ENCODE measurements at places on chromosomes 6 and 20. TPM values are rescaled to one million over a fixed set of nuclear protein-coding genes. Genes with fewer than 3 reads are reported as not detected.

MAPK14 gene
- polyA plus RNA-seq = 19.9 TPM

SLC22A16 gene
- polyA plus RNA-seq = not detected

OR12D3 gene
- polyA plus RNA-seq = not detected

EDN3 gene
- polyA plus RNA-seq = 0.08 TPM

SLC17A3 gene
- 5.3 TPM for polyA plus RNA-seq

MCHR2 gene
- polyA plus RNA-seq = not detected

BFSP1 gene
- polyA plus RNA-seq = 5.8 TPM

SIRPD gene
- not detected for polyA plus RNA-seq

RAB23 gene
- 8.6 TPM for polyA plus RNA-seq

PGC gene
- polyA plus RNA-seq = not detected

SNHG17 gene
- polyA plus RNA-seq = 128 TPM

DEFB113 gene
- not detected for polyA plus RNA-seq

SLPI gene
- polyA plus RNA-seq = 3.7 TPM

ZNF165 gene
- 0.63 TPM for polyA plus RNA-seq

DTNBP1 gene
- polyA plus RNA-seq = 8.7 TPM

TBXT gene
- polyA plus RNA-seq = not detected

CST5 gene
- not detected for polyA plus RNA-seq

SPDEF gene
- polyA plus RNA-seq = 2.2 TPM

MUCL3 gene
- polyA plus RNA-seq = 0.04 TPM

C6orf15 gene
- not detected for polyA plus RNA-seq

GSTA1 gene
- not detected for polyA plus RNA-seq

NFKBIE gene
- 5.6 TPM for polyA plus RNA-seq

MDFI gene
- polyA plus RNA-seq = 0.30 TPM

SPATS1 gene
- not detected for polyA plus RNA-seq

PHACTR2 gene
- 2.5 TPM for polyA plus RNA-seq

SLC35F1 gene
- 0.03 TPM for polyA plus RNA-seq

LY86 gene
- not detected for polyA plus RNA-seq

HDAC2 gene
- 103 TPM for polyA plus RNA-seq

SLC13A3 gene
- 0.19 TPM for polyA plus RNA-seq

RBPJL gene
- not detected for polyA plus RNA-seq

PRPH2 gene
- polyA plus RNA-seq = not detected

PSORS1C2 gene
- not detected for polyA plus RNA-seq

SRMS gene
- not detected for polyA plus RNA-seq

ID4 gene
- polyA plus RNA-seq = 1.4 TPM

BPIFA2 gene
- not detected for polyA plus RNA-seq
